ENCODE measurements at places on chromosomes 11 and 22. TPM values are rescaled to one million over a fixed set of nuclear protein-coding genes. Genes with fewer than 3 reads are reported as not detected.

DNA sequence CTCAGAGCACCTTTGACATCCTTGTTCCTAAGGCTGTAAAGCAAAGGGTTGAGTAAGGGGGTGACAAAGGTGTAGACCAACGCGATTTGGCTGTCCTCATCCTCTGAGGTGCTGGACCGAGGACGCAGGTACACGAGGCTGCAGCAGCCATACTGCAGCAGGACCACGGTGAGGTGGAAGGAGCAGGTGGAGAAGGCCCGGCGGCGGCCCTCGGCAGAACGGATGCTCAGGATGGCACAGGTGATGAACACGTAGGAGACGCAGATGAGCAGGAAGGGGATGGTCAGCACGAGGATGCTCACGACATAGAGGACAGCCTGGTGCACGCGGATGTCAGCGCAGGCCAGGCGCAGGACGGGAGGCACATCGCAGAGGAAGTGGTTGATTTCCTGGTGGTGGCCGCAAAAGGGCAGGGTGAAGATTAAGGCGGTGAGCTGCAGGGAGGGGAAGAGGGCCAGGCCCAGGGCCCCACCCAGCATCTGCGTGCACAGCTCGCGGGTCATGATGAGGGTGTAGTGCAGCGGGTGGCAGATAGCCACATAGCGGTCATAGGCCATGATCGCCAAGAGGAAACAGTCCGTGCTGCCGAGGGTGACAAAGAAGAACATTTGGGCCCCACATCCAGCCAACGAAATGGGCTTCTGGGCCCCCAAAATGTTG is 632 bp downstream of the OR10Q1 start:
- DNase-seq: no peak

GRCh38 chr11:117842131-117842941 is 17.8 kb upstream of the FXYD2 start:
- DNase-seq: no peak

DNA sequence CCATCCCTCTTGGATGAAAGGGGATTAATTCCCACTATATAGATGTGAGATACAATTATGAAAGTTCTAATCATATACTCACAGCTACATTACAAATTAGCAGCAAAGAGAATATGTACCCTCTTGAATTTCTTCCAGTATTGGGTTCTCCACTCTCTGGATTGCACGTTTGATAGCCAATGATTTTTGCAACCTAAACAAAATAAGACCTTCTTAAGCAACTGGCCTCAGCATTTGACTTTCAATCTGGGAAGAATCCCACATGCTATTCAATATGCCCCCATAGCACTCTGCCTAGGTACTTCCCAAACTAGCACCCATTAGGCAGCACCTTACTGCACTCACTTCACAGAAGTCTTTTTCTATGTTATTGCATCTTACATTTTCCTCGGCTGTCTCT is 55.8 kb downstream of the ETS1 start:
- DNase-seq: no peak

DNA sequence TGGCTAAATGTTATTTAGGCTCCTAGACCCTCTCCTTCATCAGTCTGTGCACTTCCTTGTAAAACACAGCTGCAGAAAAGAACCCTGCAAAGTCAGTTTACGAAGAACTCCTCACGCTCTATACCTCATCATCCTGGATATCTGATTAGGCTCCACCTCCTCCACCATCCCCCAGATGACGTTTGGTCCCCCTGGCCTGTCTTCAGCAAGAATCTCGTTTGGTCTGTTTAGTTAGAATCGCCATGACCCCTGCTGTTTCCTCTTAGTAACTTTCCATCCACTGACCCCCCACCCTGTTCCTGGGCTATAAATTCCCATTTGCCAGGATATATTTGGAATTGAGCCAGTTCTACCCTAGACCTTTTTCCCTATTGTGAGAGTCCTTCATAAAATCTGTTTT is 214.1 kb downstream of the OPCML start:
- DNase-seq: no peak

DNA sequence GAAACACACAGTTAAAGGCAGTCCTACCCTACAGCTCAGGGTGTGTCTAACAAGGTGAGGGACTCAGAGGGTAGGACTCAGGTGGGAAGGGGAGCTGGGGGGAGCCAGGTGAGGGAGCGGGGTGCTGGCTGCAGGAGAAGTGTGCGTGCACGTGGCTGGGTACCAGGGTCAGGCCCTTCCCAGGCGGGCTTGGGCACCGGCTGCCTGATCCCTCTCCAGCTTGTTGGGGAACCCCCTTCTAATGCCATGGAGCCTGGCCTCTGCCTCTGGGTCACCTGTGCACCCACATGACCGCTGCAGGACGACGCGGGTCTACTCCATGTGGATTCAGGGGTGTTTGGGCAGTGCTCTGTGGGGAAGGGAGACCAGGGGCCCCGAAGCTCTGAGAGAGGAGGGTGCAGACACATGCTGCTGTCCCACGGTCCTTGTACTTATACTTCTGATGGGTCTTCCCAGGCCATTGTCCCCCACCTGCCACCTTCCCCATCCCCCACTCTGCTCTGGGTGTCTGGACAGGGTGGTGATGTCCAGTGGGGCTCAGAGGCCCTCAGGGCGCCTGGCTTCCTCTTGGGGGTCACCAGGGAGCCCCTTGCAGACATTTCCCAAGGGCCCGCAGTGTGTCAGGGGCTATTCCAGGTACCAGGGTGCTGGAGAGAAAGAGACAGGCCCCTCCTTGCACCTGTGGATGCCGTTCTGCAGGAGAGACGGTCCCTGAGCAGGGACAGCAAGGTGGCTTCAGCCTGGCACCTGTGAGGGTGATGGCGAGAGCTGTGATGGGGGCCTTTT is 10.4 kb upstream of the MRGPRD start:
- DNase-seq: no peak

Gene ST3GAL4
- total RNA-seq: 158 TPM

GRCh38 chr11:20035701-20036601 is 124.3 kb downstream of the DBX1 start:
- DNase-seq: no peak

- no peak for DNase-seq
These were observed 92.5 kb downstream of the RELT start for GRCh38 chr11:73468590-73469161.

DNA sequence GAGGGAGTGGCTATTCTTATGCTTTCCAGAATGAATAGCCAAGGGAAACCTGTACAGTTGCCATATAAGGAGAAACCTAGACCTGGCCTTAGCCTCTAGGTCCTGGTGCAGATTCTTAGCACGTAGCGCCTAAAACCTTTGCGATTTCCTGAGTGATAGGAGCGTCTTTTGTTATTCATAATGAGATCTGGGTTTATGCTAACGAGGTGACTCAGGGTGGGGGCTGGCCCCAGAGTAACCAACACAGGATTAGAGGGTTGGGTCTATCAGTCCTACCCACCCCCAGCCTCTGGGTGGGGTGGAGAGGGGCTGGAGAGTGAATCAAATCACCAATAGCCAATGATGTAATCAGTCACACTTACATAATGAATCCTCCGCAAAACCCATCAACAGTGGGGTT is 73.4 kb upstream of the PARVG start:
- DNase-seq: no peak

DNA sequence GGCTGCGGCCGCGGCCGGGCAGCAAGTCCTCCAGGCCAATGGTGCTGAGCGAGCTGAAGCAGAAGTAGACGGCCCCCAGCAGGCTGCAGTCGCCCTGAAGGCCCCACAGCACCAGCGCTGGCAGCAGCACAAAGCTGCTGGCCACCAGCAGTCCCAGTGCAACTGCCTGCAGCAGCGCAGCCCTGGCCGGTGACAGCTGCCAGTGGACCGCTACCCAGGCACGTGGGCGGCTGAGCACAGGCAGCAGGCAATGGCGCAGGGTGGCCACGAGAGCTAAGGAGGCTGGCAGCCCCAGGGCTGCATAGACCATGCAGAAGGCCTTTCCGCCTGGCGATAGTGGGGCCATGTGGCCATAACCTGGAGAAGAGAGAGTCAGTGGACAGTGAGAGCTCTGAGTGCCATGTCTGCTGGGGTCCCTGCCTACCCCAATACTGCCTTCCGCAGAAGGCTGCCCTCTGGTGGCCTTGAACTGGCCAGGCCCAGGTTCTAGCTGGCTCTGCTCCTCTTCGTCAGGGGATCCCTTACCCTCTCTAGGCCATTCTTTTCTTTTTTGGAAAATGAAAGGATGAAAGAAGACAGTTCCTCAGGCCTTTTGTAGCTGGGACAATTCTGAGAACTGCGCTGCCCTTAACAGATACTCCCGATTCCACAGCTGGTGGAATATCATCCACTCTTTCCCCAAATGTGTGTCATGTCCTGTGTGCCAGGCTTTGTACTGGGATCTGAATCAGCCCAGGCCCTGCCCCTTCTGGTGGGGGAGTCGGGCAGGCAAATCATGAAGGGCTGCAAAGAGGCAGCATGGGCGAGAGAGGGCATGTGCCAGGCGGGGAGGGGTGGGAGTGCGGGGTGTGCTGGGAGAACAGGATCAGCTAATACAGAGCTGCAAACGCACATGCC is 1.8 kb downstream of the KCNK7 start:
- no peak for DNase-seq

DNA sequence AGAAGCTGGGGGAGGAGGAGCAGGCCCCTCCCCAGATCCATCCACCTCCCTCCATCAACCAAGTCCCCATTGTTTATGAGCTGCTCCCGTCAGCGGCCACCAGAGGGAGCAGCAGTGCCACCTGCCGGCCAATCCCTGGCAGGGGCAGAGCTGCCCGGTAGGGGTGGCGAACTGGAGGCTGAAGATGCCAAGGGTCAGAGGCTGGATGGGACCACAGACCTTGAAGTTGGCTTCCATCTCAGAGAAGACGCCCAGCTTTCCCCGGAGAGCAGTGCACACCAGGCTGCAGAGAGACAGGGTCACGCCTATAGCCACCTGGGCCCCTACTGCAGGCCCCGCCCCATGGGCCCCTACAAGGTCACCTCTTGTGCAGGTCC is 3.6 kb downstream of the FIBP start:
- DNase-seq: peak; percentile 91

GRCh38 chr11:21653951-21654421 is 538.9 kb upstream of the ANO5 start:
- DNase-seq: no peak

Gene NUMA1
- total RNA-seq: 214 TPM

Gene KRTAP5-1
- total RNA-seq: not detected

Gene NLRP14
- not detected for total RNA-seq

Gene LRRC4C
- total RNA-seq: not detected

GRCh38 chr11:92784331-92784730 is 185.1 kb upstream of the MTNR1B start:
- DNase-seq: no peak

GRCh38 chr11:75351541-75351790 is at the start of gene ARRB1:
TSS of gene ARRB1 (minus strand) at chr11:75351661. CDS start at chr11:75351607, 54 bp downstream.
- no peak for DNase-seq

DNA sequence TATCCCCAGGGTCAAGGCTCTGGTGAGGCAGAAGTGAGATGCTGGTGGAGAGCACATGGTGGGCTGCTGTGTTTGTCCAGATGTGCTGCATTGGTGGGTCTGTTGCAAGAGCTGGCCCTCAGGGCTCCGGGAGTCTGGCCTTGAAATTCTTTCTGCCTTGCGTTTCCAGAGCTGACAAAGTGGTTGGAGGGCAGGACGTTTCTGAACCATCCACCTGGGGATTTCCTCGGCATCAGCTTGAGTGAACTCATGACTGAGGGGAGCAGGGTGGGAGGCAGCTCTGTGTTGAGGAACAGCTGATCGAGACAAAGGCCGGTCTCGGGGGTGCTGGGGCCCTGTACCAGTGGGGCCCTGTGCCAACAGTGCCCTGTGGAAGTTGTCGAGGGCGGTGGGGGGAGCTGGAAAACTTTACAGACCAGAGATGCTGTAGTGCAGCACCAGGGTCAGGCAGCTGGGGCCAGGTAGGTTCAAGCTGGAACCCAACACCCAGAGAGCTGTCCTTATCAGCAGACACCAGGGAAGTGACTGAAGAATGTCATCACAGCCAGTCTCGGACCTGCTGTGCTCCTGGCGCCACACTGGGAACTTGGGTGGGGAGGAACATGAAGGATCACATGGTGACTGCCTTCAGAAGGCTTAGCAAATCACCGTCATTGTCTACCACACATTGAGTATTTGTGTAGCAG is 4.9 kb downstream of the TSKU start:
- no peak for DNase-seq

- peak; percentile 11 for DNase-seq
These were observed 46.2 kb downstream of the BLID start for GRCh38 chr11:122069707-122070360.

Gene SYT13
- 10.1 TPM for total RNA-seq

GRCh38 chr11:134275534-134276395 is at the start of gene GLB1L3:
TSS of gene GLB1L3 (plus strand) at chr11:134276379. CDS start at chr11:134276741, 362 bp downstream.
- no peak for DNase-seq

GRCh38 chr11:123479048-123479837 is 49.2 kb downstream of the GRAMD1B start:
- DNase-seq: no peak

Gene TBX10
- 5.4 TPM for total RNA-seq

DNA sequence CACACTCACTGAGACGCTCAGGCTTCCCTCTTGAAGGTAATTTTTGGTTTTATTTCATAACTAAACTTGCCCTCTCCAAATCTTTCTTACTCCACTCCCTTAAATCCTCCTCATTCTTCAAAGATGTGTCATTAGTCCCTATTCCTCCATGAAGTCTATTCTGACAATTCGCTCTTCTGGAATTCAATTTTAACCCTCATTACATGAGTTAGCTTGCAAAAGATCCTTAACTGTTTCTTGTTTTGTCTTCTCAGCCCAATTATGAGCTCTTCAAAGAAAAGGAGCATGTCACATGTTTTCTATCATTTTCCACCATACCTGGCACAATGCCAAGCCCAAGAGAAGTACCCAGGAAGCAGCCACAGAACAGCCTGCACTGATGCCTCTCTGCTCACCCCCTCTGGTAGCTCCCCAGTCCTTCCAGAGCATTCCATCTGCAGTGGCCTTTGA is 13.0 kb downstream of the GALNT18 start:
- no peak for DNase-seq

Gene GLYAT
- total RNA-seq: not detected

Gene POTEH
- not detected for total RNA-seq

- DNase-seq: no peak
These were observed 28.2 kb upstream of the MGAT3 start for GRCh38 chr22:39428597-39429071.

DNA sequence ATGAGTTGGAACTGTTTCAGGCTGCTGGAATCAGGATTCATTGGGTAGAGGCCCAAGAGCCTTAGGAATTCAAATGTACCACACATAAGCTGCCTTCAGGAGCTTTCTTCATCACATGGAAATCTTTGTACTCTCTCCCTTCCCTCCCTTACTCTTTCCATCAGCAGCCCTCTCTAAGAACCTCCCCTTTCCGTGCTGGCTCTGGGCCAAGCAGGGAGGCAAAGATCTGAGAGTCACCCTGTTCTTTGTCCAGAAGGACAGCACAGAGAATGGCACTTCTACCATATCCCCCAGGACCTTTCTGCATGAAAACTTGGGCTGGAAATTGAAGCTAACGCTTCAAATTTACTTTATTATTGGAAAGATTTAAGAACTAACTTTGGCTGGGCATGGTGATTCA is 20.7 kb upstream of the TPBGL start:
- DNase-seq: no peak
